Kidney glomerular epithelial cell (primary cell): ENCODE measurements at places on chromosomes 1 and 21.
A peak's percentile ranks its signal among the peaks of the same experiment; 100 is the strongest.

DNA sequence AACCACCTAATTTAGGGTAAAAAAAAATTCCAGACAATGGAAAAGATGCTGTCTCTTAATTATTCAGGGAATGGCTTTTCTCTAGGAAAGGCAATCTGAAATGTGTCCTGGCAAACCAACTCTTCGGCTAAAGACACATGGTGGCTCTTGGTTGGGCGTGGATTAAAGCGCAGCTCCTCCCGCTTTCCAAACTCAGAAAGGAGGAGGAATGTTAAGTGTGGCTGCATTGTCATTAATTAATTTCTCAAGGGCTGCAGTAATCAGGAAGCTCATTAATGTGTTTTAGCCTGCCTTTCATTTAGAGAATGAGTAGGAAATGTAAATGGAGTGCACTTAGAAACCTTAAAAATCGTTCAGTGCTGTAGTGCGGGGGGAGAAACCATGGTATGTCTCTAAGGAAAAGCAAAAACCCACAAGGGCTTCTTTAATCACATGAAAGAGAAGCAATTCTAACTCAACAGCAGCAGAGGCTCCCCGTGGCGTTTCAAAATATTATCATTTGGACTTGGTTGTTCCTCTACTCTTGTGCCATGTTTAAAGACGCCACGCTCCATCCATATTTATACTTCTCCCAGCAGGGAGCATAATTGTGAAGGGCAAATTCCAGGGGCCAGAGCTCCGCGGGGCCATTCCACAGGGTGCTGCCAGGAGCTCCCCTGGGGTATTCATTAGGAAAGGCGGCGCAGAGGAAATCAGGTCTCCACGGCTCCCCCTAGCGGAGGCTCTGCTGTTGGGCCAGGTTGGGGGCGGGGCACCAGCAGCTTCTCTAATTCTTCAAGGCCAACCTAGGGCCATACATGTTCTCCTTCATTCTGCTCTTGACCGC, 91.9 kb upstream of the SSX2IP start:
- no peak for DNase-seq

DNA sequence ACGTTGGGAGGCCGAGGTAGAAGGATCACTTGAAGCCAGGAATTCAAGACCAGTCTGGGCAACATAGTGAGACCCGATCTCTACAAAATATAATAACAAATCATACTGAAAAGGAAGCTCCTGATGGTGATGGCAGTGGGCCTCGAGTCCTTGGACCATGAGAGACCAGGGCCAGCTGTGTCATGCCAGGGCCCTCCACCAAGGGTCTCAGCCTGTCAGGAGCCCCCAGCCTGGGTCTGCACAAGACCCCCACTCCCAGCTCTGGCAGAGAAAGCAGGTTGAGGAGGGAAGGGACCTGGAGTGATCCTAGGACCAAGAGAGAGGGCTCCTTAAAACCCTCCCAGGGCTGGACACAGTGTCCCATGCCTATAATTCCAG, 6.7 kb upstream of the CTRC start:
- DNase-seq, result no peak

GRCh38 chr1:224203243-224204016, 20.4 kb downstream of the DEGS1 start:
- DNase-seq, result peak; percentile 99

DNA sequence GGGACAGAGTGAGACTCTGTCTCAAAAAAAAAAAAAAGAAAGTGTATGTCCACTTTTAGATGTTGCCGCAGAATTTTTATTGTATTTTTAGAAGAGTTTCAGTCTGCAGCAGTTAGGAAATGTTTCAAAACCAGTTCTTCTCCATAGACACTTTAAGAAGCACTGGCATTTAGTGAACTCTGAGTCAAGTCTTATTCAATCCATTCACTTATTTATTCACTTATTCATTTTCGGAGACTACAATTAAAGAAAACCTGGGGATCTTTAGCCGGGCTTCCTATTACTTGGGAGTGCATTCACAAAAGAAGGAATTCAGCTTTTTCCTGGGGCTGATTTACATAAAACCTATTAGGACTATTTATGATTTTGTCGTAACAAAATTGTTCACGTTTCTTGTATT, 12.3 kb downstream of the RCAN3 start:
- no peak for DNase-seq

- no peak for DNase-seq
Measured at GRCh38 chr1:84402060-84402459, 3.8 kb downstream of the DNASE2B start.

DNA sequence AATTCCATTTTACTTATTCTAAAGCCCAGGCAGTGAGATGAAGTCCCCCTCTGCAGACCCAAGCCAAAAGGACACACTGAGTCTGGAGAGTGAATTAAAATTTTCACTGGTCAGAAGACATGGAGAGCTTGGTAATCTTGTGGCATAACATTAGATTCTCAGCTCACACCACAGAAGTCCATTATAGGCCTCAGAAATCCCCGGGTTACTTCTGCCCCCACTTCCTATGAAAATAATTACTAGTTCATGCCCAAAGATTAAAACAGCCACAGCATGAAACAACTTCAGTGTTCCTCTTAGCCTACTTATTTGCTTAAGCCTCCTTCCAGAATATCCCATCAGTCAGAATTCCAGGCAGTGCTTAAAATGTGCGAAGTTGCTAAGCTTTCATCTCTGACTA, 123.3 kb downstream of the ZC3H11B start:
- DNase-seq, result no peak
